A549 (cell line): ENCODE measurements at places on chromosomes 16 and 17.

DNA sequence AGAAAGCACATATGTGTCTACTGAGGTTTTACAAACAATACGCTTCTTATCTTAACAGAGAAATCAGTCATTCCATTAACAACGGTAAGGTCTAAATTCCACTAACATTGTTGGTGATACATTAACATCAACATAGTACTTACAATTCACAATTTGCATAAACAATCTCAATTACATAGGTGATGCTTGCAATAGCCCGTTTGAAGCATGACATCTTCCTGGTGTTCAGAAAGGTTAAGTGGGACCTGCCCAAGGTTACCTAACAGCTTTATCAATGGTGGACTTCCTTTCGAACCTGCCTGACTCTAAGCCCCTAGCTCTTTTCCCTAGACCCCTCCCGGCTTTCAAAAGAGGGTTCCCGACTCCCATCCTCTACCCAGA is 699 bp downstream of the FAM222B start:
- no peak for DNase-seq

- peak; percentile 68 for DNase-seq
Measured at GRCh38 chr16:83956336-83957289, 3.6 kb downstream of the OSGIN1 start.

DNA sequence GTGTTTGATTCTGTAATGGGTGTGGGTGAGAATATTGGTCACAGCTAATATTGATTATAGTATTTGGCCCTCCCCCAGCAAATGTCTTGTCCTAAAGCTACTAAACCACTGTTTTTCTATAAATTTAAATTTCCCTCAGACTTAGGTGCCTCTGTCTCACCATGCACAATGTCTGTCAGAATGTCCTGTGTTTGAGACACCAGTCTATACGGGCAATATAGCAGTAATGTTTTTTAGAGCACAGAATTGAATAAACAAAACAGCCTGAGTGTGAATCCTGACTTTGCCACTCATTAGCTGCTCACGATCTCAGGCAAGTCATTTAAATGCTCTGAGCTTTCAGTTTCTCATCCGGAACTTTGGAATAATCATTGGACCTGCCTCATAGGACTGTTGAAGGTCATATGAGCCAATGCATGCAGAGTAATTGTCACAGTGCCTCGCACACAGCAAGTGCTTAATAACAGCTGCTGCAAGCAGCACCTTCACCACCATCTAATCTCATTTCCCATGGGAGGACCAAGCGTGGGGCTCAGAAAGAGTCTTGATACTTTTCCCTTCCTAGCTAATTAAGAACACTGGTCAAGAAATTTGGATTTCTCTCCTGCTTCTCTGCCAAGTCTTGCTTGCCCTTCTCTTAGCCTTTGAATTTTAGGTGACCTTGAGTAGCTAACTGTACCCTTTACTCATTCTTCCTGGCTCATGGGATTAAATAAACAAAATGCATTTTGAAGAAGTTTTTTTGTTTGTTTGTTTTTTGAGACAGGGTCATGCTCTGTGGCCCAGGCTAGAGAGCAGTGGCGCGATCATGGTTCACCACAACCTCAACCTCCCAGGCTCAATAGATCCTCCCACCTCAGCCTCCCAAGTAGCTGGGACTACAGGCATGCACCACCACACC is 9.8 kb downstream of the HLF start:
- no peak for DNase-seq

GRCh38 chr17:4968486-4969046 is 949 bp upstream of the SPAG7 start:
- DNase-seq: no peak
